ENCODE measurements at places on chromosomes 2 and 18.

DNA sequence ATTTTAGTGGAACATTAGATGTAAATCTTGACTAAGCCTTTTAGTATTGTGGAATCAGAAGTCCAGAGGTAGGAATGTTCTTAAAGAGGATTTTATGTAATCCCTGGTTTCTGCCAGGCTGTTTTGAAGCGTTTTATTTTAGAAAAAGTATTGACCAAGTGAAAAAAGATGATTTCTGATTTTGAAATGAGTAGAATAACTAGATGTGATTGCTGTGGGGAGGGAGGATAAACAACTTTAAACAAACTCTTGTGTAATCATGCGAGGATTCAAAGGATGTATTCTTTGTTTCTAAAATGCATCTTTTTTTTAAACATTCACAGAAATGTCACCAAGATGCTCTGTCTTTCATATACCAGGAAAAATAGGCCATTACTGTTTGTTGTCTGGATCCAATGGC, 53.9 kb downstream of the PHLPP1 start:
- DNase-seq: no peak

DNA sequence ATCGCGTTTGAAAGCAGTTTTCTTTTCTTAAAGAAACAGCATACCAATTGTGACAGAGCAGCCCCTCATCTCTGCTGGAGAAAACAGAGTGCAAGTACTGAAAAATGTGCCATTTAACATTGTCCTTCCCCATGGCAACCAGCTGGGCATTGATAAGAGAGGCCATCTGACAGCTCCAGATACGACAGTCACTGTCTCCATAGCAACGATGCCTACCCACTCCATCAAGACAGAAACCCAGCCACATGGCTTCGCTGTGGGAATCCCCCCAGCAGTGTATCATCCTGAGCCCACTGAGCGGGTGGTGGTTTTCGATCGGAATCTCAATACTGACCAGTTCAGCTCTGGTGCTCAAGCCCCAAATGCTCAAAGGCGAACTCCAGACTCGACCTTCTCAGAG, 9.5 kb downstream of the GRHL1 start:
- no peak for DNase-seq

GRCh38 chr2:175154661-175155082, 13.3 kb downstream of the ATF2 start:
- DNase-seq: peak; percentile 83

- no peak for DNase-seq
Observed at GRCh38 chr2:83969085-83969484, 490.0 kb downstream of the SUCLG1 start.

DNA sequence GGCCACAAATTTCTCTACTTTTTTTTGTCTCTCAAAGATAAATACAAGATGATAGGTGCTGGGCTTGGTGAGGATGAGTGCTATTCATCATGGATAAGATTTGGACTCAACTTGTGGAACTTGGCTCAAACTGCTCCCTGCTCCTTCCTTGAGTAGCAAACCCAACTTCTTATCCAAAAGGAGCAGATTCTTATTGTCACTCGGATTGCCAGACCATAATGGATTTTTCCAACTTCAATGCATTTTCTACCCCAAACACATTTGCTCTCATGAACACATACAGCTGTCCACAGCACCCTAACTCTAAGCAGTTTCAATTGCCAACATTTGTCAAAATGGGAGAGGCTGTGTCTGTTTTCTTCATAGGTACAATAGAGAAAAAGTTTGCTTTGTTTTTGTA, 99.5 kb upstream of the APCDD1 start:
- DNase-seq: no peak

GRCh38 chr2:15334644-15335326, 226.3 kb downstream of the NBAS start:
- no peak for DNase-seq

GRCh38 chr2:26485725-26486418, 7.9 kb upstream of the OTOF start:
- no peak for DNase-seq

DNA sequence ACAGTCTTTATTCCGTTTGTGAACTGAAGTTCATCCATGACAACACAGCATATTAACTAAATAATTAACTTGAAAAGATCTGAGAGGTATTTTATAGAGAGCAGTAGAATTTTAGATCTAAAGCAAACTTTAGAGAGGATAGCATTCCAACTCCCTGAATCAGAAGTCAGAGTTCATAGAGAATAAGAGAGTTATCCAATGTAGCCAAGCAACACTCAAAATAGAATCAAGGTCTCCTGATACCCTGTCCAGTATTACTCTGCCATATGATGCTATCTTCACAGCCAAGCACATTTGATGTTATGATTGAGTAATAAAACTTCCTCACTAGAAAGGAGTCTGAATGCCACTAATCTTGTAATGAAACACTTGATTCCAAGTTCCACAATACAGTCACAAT, 55.5 kb downstream of the RIT2 start:
- DNase-seq: peak; percentile 9

DNA sequence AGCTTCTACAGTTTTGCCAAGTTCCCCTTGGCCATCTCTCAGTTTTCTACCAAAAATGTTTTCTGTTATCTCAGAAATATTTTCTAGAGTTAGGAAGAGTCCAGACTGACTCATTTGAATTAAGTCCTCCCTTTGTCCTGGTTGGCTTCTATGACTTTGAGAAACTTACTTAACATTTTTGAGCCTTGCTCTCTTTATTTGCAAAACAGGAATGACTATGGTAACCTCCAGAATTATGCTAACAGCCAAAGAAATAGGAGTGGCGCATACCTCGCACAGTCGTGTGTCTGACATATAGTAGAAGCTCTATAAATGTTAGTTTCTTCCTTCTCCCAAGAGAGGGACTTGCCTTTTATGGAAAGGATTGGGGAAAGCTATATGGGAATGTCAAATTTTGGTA, 841.1 kb downstream of the TSN start:
- no peak for DNase-seq

- no peak for DNase-seq
Observed at GRCh38 chr2:195683174-195683573, 26.1 kb downstream of the SLC39A10 start.

GRCh38 chr18:6198585-6198984, 216.1 kb downstream of the L3MBTL4 start:
- no peak for DNase-seq

DNA sequence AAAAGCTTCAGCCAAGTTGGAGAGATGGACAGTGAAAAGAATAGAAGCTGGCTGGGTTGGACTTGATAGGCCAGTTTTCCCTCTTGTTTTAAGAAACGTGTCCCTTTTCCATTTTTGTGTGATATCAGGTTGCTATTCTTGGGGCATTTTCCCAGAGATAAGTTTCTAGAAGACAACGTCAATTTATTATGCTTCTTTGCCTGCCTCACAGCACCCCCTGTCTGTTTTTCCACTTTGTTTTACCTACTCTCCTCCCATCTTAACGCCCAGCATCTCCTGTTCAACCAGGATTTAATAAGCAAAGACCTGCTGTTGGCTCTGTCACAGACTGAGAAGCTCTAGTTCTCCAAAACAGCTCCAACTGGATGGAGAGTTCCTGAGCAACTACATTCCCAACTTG, 317.8 kb upstream of the ZNF521 start:
- no peak for DNase-seq

DNA sequence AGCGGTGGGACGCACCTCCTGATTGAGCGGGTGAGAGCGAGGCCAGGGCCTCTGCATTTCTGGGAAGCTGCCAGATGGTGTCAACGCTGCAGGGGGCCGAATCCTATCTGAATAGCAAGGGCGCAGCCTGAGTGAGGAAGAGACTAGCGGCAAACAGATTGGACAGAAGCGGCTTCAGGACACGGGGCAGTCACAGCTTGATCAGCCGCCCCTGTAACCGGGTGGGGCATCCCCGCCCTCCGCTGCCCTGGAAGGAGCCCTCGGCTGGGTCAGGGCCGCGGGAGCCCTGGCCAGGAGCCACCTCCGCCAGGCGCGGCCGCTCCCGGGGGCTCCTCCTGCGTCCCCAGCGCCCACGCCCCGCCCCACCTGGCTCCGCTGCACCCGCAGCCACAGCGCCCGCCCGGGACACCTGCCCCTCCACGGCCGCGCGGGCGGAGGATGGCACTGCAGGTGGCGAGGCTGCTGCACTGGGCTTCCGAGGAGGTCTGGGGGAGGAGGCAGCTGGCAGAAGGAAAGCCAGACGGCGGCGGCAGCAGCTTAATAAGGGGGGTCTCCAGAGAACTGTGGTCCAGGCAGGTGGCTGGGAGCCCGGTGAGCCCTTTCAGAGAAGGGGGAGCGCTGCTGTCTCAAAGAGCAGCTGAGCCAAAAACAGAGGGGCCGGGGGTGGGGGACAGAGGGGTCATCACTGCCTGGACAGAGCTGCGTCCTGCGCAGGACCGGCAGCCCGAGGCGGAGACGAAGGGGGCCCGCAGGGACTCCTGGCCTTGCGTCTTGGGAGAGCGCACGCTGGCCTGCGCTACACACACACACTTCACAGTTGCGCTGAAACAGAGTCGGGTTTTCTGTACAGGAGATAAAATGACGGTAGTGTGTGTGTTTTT, 18.8 kb upstream of the SOX11 start:
- no peak for DNase-seq

GRCh38 chr2:106552921-106553320, 65.8 kb downstream of the CD8B2 start:
- DNase-seq: no peak

DNA sequence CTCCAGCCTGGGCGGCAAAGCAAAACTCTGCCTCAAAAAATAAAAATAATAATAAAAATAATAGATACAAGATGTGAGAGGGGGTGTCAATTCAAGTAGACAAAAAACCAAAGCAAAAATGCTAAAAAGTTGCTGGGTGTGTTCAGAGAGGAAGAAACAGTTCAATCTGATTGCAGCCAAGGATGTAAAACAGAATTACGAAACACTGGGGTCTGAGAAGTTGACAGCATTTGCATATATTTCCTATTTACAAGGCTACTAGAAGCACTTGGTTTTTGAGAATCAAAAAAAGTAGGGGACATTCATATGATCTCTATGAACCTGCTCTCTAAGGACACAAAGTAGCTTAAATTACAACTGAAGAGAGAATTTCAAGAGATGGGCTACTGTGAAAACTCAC, 7.6 kb downstream of the TRIP12 start:
- DNase-seq: no peak

DNA sequence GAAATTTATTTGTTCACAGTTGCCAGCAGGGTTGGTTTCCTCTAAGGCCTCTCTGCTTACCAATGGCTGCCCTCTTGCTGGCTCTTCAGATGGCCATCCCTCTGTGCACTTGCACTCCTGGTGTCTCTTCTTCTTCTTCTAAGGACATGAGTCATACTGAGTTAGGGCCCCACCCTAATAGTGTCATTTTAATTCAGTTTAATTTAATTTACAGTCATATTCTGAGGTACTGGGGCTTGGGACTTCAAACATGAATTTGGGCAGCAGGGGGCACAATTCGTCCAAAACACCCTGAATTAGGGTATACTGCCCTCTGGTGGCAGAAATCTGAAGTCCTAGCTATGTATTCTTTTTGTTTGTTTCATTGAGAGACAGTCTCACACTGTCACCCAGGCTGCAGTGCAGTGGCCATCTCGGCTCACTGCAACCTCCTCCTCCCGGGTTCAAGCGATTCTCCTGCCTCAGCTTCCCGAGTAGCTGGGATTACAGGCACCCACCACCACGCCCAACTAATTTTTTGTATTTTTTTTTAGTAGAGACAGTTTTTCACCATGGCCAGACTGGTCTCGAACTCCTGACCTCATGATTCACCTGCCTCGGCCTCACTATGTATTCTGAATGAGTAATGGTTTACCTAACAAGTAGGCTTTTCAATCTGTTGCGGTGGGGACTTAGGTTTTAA, 19.8 kb downstream of the SLC4A1AP start:
- peak; percentile 88 for DNase-seq

DNA sequence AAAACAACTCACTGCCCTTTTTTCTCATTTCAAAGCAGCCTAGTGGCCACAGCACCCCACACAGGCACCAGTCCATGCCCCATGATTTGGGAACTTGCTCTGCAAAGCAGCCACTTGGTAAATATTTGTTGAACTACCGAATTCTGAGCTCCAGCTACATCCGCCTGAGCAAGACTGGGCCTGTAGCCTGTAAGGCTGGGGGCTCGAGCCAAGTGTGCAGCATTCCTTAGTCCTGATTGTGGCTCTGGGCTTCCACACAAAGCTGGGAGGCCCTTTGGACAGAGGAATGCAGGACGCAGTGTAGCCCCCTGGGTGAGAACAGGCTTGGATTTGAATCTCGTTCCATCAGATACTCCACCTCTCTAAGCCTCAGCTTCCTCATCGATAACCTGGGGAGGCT, 88.4 kb downstream of the ACTR2 start:
- DNase-seq: no peak

GRCh38 chr2:220424561-220424960, 797.1 kb downstream of the SLC4A3 start:
- no peak for DNase-seq

DNA sequence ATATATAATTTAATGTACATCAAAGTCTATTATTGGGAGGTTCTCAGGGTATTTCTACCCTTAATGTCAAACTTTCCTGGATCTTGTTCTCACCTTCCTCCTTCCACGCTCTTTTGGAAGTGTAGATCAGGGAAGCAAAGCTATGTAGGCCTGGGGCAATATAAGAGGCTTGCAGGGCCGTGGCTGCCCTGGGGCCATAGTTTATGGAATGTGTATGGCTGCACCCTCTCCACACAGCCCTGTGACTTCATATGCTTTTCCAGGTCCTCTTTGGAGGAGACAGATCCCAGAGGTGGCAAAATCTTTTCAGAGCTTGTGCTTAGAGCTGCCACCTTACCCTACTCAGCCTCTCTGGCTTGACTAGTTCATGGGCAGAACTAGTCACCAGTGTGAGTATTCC, 82.9 kb downstream of the PLB1 start:
- DNase-seq: no peak

DNA sequence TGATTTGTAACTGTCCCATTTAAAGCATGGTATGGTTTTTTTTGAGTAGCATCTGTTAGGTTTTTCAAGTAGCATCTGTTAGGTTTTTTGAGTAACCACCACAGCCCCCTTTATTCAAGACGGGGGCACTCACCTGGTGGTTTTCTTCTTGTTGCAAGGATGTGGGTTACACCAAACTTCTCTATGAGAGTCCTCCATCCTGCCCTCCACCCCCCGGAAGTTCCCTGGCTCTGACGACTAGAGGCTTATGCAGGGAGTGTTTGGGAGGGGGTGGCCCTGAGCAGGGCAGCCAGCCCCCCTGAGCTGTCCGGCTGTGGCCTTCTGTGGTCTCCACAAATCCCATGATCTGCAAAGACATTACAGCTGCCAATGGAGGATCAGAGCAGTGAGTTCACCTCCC, 39.3 kb downstream of the MTCL1 start:
- DNase-seq: no peak

DNA sequence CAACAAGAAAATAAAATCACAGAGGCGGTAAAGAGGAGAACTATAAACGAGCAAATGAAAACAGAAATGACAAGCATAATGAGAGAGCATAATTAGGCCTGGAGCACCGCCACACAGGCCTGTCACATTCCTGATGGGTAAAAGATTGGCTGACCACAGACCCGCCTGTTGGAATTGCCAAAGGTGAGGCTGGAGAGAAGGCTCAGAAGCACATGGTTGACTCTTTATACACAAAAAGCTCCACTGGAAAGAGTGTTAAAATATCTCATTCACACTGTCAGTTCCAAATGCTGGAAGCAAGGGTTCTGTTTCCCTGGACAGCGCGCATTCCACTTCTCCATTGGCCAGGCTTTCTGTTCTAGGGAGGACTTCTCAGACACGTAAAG, 5.9 kb upstream of the LGALSL start:
- DNase-seq: no peak

- DNase-seq: no peak
Observed at GRCh38 chr2:118481299-118481698, 366.1 kb downstream of the EN1 start.

GRCh38 chr2:217979151-217979811, 23.5 kb downstream of the TNS1 start:
- no peak for DNase-seq

Data from HS-5 (cell line).